ENCODE measurements at places on chromosomes 5 and 9.

DNA sequence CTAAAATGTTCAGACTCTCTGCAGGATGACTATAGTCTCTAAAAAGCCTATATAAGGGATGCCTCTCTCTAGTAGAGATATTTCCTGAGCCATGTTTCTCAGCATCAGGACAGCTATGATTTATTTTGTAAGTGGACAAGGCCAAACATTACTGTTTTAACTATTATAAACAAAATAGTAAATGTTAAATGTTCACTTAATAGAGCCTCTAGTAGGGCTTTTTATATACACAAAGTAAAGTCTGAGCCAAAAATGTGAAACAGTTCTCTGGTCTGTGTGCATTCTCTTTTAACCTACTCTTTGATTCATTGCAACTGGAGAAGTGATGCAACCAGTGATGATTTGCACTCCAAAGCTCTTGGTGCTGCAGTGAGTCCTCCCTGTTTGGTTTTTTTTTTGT is 220.5 kb downstream of the GDNF start:
- DNase-seq = no peak

DNA sequence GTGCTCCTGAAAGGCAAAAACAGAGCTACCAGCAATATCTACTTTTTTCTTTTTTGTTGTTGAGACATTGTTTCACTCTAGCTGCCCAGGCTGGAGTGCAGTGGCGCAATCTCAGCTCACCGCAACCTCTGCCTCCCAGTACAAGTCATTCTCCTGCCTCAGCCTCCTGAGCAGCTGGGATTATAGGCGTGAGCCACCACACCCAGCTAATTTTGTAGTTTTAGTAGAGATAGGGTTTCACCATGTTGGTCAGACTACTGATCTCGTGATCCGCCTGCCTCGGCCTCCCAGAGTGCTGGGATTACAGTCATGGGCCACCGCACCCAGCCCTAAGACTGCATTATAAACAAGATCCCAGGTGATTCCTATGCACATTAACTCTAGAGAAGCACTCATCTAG is 17.0 kb downstream of the PLPP1 start:
- DNase-seq = no peak

DNA sequence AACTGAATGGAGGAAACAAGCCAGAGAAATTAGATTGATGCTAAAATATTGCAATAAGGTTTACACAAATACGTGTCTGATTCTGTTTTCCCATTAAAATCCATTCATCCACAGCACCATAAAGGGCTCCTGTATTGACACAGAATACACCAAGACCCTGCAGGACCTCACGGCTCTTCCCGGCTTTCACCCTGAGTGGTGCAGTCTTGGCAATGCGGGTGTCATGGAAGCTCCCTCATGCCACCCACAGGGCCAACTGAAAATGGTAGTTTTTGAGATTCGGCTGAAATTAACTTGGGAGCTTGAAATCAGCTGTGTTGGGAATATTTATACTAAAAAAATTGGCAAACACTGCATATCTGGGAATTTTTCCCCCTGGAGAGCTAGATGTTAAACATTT is 17.3 kb upstream of the EXOC3 start:
- no peak for DNase-seq

DNA sequence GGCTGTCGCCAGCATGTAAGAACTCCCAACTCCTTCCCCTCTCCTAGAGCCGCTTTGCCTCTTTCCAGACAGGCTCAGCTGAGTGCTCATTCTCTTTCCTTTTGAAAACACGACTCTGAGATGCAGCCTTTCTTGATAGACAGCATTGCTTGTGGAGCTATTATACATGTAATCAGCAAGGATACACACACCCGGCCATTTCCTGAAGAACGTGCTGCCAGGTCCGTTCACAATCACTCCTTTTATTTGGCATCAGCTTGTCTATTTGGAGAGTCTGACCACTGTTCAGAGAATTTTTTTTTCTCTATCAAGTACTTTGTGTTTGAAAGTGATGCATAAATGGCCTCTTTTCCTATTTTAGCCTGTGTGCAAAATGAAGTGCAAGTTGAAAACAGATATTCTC is 328.7 kb downstream of the MARCHF11 start:
- DNase-seq = no peak

DNA sequence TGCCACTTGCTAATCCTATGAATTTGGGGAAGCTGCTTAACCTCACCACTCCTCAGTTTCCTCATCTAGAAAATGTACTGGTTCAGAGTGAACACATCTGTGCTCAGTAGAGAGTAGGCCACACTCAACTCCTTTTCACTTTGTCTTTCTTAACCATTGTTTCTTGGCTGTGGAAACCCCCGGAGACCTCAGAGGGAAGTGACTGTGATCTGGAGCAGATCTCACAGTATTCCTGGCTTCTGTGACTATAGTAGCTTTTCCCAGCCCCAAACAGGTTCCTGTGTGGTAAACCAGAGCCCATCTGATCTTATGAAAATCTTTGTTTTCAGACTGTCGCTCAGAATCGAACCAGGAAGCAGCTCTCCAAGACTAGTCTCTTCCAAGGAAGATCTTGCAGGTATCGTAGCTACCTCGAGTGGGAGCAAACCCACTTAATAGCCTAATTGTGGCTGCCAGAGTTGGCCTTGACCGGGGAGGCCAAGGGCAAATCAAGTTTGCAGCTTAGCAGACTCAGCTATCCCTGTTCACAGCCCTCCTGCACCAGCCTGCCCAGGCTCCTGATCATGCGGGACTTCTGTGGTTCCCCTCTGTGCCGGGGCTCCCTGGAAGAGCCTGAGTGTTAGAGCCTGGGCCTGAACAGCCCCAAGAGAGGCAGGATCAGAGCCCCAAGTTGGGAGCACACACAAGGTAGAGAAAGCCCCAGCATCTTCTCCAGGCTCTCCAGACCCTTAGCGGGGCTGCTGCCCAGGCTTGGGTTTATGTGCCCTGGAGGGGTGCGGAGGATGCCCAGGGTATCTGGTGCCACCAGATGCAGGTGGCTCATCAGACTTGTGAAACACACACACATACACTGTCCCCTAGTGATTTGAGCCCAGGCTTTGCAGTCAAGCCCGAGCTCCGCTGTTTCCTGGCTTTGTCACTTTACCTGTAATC is 52.2 kb upstream of the ANGPTL2 start:
- no peak for DNase-seq

DNA sequence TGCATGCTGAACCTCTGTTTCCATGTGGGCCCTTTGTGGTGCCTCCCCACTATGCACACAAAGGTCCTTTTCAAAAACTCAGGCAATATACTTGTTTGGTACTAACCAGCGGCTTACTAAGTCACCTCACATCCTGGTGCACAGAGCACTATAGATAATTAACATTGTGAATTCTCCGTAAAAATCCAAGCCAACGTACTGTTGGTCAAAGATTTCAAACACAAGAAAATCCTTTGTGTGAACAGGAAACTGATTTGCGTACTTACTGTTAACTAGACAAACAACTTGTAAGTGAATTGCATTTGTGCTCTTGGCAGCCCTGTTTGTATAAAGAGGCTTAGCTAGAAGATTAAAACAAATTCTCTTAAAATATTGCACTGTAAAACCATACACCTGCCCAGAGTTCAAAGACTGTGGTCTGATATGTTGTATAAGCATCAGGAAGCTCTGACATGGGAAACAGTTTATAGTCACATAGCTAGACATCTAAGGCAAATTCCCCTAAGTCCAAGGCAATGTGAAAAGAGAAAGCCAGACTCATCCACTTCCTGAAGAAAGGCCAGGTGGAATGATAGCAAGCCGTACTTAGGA is 125.0 kb upstream of the SLC12A2 start:
- DNase-seq = peak; percentile 20

DNA sequence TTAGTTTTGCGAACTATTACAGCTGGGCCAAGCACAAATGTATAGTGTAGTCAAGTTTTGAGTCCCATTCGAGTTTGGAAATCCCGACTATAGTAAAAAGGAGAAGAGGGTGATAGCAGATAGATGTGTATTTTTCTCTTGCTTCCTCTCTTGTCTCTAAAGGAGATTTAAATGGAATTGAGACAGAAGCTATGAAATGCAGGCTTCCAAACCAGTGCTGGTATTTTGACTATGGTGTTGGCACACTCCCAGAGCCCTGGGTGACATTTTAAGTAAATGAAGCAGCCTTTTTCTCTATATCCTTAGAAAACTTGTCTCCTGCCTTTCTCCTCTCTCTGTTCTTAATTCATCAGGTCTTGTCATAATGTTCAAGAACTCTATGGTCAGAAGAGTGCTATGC is 17.7 kb upstream of the AUH start:
- no peak for DNase-seq

DNA sequence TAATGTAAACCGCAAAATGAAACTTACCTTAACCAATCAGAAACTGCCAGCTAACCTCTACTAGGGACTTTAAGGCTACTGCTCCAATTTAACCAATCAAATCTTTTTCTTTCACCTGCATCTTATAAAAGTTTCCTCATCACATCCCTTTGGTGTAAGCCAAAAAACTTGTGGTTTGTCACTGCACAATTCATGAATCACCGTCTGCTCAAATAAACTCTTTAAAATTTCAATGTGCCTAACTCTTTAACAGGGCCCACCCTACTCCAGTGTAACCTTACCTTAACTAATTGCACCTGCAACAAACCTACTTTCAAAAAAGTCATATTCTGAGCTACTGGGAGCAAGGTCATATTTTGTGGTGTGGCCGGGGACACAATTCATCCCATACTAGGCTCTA is 172.2 kb upstream of the GRAMD2B start:
- no peak for DNase-seq

DNA sequence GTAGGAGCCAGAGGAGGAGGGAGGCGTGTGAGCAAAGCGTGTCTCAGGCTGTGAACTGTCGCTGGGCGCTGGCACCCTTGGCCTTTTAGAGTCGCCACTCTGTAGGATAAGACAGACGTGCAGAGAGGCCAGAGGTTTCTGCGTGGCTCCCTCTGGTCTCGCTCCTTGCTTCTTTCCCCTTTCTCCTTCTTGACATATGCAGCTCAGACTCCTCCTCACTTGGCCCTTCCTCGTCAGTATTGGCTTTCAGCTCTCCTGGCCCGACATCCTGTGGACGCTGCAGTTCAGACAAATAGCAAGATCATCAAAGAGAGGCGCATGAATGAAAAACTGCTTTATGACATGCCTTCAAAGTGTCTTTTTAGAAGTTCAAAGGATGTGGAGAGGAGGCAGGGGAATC is 116.8 kb upstream of the SPRY4 start:
- no peak for DNase-seq

GRCh38 chr9:128124873-128125579 is 2.5 kb downstream of the PTGES2 start:
- no peak for DNase-seq

GRCh38 chr5:111720333-111720890 is 36.6 kb downstream of the NREP start:
- DNase-seq = no peak

DNA sequence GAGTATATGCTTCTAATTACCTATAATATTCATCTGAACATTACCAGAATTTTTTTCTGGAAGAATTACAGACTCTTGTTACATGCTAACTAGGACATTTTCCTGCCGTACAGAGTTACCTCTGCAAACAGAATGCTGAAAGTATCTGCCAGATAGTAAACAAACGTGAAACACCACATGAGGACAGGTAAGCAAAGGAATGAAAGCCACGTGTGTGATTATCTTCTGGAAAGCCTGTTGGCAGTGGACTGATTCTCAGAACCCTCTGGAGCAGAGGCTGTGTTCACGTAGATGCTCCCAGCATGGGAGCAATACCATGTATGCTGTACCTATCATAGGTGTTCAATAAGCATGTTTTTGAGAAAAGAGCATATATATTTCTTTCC is 472.6 kb downstream of the ENC1 start:
- DNase-seq = no peak

GRCh38 chr5:140664030-140664358 is 710 bp upstream of the WDR55 start:
- no peak for DNase-seq

- no peak for DNase-seq
Measured at GRCh38 chr5:82986404-82986803, 90.8 kb downstream of the TMEM167A start.

DNA sequence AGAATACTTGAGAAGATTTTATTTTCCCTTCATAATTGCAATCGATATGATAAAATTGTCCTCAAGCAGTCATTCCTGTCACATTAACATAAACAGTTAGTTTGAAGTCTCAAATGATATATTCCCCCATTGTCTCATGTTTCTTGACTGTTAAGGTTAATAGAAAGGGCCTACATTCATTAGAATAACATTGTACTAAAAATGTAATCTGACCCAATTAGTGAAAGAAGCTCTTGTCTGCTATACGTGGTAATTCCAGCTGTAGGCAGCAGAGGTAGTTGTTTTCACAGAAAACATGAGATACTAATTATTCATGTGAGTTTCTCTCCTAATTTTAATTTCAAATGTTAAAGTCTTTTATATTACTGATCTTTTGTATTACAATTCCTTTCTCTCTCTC is 25.9 kb upstream of the AP3B1 start:
- peak; percentile 13 for DNase-seq

DNA sequence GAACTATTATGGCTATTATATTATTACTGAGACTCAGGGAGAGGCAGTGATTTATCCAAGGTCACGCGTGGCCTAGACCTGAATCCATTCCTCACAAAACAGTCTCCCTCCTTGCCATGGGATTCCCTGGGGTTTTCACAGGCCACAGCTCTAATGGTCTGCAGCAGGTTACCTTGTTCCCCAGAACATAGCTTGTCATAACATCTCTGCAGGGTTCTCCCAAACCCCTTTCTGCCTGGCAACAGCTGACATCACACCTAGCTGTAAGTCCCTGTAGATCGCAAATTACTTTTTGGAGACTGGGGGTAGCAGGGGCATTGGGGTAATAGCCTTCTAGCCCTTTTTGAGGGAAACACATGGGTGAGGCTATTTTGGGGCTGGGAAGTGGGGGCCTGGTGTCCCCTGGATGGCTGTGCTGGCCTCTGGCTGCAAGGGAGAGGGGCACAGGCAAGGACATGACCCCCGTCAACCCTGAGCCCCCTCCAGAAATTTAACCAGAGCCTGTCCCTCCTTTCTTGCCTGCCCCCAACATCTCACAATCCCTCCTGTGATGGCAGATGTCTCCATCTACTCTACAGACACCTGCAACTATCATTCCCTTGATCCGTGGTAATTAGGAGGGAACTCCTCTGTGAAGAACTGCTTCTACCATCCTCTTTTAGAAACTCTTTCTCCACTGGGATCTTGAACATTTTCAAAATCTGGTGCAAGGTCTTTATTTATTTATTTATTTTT is 1.3 kb downstream of the CD74 start:
- DNase-seq = no peak

DNA sequence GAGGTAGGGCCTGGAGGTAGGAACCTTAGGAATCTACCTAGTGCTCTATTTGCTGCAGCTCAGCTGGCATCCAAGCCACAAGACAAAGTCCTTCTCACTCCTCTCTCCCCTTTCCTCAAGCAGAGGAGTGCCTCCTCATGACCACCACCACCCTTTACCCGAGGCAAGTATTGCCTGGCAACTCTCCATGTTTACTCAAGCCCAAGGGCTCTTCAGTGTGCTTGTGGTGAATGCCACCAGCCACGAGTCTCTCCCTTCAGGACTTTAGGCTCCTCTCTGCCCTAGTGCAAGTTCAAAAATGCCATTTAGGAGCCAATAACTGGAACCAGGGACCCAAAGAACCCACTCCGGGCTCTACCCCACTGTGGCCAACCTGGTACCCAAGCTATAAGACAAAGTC is 514.5 kb upstream of the RGMB start:
- no peak for DNase-seq
